ENCODE measurements at places on chromosomes 16 and 17. TPM values are rescaled to one million over a fixed set of nuclear protein-coding genes. Genes with fewer than 3 reads are reported as not detected.

DNA sequence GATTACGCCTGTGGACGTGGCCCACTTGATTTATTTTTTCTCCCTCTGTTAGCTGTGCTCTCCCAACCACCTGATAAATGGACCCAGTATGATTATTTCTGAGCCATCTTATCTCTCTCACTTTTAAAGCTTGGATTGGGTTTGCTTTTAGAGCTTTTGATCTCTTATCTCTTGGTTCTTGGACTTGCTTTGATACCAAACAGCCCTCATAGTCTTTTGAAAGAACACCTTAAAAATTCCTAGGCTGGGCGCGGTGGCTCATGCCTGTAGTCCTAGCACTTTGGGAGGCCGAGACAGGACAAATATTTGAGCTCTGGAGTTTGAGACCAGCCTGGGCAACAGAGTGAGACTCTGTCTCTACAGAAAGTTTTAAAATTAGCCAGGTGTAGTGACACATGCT lies 25.8 kb downstream of the SMTNL2 start:
- DNase-seq, result no peak

DNA sequence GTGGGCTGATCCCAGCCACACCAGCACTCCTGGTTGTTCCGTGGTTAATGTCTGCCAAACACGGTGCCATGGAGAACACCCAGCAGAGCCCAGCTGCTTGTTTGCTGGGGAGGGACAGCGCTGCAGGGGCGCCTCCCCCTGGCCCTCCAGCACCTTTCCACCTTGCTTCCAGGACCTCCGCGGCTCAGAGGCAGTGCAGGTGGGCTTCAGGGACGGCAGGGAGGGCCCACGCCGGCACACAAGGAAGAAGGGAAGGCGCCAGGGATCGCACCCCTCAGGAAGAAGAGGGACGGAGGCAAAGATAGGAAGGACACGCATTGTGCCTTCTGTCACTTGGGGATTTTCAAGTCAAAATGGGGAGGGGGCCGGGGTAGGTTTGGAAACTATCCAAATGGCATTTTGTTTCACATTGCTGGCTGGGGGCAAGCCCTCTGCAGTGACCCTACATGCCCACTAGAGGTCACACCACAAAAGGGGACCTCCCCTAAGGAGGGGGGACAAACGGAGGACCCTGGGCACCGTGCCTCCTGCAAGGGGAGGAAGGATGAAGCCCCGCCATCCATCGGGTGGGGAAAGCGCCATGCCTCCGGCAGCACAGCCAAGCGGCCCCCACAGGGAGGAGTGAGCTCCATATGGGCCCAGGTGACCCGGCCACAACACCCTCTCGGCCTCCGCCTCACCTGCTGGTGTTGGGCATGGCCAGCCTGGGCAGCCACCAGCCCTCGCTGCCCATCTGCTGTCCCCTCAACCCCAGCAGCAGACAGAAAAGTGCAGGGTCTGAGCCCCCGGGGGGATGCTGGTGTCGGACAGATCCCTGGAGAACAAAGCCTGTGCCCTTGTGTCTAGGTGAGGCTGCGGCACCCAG lies 7.5 kb upstream of the C16orf95 start:
- DNase-seq, result no peak

DNA sequence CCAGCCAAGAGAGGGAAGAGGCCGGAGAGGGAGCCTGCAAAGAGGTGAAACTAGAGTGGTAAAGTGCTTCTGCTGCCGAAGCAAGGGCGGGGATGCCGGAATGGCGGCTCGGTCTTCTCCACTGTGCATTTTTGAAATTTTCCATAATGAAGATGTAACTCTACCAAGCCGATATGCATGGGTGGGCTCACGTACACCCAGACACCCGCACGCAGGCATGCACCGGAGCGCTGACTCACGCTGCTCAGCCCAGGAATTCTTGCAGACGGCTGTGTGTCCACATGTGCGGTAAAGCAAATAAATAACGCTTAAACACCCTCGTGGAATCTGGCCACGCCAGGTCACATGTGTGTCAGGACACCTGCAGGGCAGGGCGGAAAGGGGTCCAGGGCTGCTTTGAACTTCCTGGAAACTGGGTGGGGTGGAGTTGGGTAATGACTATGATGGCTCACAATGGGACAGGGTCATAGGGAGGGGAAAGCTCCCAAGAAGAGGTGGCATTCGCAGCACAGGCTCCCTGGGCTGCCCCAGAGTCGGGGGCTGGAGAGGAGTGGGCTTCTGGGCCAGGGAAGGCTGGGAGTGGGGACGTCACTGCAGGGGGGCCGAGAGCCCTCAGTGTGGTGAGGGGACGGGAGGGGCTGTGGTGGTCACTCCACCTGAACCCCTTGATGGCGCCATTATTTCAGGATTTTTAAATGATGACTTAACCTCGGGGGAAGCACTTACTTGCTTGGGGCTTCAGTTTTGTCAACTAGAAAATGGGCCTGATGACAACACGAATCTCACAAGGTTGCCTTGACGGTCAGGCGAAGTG lies 265.5 kb downstream of the PARN start:
- DNase-seq, result no peak

DNA sequence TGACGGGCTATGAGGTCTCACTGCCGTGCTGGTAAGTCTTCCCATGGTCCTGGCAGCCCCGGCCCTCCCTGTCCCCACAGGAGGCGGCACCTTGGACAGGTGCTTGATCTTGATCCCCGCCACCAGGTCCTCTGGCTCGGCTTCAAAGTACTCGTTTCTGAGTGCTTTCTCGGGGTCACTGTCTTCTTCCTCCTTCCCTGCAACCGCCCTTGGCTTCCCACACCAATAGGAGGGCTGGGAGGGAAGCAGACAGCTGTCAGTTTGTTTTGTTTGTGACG lies 31.9 kb upstream of the RNPS1 start:
- DNase-seq, result no peak

- no peak for DNase-seq
These were observed 32.7 kb upstream of the DNAH9 start for GRCh38 chr17:11565591-11565990.

DNA sequence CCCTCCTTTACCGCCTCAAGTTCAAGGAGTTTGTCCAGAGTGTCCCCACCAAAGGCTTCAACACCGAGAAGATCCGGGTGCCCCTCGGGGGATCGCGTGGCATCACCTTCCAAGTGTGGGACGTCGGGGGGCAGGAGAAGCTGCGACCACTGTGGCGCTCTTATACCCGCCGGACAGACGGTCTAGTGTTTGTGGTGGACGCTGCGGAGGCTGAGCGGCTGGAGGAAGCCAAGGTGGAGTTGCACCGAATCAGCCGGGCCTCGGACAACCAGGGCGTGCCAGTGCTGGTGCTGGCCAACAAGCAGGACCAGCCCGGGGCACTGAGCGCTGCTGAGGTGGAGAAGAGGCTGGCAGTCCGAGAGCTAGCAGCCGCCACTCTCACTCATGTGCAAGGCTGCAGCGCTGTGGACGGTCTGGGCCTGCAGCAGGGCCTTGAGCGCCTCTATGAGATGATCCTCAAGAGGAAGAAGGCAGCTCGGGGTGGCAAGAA lies 1.1 kb downstream of the ARL4D start:
- peak; percentile 48 for DNase-seq

DNA sequence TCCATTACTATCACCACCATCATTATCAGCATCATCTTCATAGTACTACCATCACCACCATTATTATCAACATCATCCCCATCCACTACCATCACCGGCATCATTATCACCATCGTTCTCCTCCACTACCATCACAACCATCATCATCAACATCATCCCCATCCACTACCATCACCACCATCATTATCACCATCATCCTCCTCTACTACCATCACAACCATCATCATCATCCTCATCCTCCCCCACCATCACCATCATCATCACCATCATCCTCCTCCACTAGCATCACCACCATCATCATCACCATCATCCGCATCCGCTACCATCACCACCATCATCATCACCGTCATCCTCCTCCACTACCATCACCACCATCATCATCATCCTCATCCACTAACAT lies 639.8 kb upstream of the RBFOX1 start:
- no peak for DNase-seq

DNA sequence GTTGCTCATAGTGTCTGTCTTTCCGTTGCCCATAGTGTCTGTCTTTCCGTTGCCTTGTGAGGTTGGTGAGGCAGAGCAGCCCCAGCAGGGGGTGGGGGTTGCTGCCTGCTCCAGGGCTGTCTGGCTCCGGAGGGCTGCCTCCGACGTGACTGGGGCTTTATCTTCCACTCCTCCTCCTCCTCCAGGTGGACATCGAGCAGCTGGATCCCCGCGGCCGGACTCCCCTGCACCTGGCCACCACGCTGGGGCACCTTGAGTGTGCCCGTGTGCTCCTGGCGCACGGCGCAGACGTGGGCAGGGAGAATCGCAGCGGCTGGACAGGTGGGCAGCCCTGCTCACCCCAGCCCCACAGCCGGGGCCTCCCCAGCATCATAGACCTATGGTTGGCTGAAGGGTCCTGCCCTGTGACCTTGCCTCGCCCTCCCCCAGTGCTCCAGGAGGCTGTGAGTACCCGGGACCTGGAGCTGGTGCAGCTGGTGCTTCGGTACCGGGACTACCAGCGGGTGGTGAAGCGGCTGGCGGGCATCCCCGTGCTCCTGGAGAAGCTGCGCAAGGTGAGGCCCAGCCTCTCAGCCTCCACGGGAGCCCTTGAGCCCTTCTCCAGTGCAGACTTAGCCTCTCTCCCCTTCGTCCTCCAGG lies 14.7 kb downstream of the ANKRD13B start:
- no peak for DNase-seq

DNA sequence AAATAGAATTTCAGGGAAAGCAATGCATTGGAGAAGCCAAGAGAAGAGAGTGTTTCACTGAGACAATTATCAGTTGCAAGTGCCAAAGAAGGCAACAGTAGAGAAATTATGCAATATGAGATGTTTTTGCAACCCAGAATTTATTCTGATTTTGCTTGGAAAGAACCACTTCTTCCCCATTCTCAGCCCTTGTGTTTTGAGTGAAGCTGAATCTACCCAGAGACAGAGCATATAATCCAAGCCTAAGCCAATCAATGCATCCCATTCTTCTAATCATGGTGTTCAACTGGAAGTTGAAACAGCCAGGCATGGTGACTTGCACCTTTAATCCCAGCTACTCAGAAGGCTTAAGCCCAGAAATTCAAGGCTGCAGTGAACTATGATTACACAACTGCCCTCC lies 6.9 kb upstream of the SCNN1G start:
- no peak for DNase-seq

DNA sequence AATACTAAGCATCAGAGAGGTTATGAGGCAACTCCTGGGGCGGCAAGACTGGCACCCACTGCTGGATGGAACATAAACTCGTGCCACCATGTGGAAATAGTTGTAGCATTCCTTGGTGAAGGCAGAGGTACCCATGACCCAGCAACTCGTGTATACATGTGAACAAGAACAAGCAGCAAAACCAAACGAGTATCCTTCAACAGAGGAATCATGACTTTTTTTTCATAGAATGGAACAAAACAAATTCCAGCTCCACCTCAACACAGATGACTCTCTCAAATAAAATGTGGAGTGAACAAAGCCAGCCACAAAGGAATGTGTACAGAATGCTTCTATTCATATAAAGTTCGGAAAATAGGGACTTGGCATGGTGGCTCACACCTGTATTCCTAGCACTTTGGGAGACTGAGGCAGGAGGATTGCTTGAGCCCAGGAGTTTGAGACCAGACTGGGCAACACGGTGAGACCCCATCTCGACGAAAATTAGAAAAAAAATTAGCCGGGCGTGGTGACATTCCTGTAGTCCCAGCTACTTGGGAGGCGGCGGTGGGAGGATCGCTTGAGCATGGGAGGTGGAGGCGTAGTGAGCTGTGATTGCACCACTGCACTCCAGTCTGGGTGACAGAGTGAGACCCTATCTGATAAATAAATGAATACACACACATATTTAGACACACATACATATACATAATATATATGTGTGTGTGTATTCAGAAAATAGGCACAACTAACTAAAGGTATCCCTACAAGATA lies 35.3 kb downstream of the B9D1 start:
- no peak for DNase-seq

- DNase-seq, result no peak
These were observed 90.6 kb upstream of the HAS3 start for GRCh38 chr16:69014811-69015210.

DNA sequence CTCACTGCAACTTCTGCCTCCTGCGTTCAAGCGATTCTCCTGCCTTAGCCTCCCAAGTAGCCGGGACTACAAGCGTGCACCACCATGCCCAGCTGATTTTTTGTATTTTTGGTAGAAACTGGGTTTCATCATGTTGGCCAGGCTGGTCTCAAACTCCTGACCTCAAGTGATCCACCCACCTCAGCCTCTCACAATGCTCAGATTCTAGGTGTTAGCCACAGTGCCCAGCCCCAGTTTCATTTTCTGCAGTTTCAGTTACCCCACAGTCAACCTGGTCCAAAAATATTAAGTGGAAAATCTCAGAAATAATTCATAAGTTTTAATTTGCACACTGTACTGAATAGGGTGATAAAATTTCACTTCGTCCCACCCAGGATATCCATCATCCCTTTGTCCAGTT lies 28.7 kb downstream of the KNOP1 start:
- DNase-seq, result no peak

- DNase-seq, result no peak
These were observed 30.7 kb upstream of the ARHGAP17 start for GRCh38 chr16:25045696-25046381.

DNA sequence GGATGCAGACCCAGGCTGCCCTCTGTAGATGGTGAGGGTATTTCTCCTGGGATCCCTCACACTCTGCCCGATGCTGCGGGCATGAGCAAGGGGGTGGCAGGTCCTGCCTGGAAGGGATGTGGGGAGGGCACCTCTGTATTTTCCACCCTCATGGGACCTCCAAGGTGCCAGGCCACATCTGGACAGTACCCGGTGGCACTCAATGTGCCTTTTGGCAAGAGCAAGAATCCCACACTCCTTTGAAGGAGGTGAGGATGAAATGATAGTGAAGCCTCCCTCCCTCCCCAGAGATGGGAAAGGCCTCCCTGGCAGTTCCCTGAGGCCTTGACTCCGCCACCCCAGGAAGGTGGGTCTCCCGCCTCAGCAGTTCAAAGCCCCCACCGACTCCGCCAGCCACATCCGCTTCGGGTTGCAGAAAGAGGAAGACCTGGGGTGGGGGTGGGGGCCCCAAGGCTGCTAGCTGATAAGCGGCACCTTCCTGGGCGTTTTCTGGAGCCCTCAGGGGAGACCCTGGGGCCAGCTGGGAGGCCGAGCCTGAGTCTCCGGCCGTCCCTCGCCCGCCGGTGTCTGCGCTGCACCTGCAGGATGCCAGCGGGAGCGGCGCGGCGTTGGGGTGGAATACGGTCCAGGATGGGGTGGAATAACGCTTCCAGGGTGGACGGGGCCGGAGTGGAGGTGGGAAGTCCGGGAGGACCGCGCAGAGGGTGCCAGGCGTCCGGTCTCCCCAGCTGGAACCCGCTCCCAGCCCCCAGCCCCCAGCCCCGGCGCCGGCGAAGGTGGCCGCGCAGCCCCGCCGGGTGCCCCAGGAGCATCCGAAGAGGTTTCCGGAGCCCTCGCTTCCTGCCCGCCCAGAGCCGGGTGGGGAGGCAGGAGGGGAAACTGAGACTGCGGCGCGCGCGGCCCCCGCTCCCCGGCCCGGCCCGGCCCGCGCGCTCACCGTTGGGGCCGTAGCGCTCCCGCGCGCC lies 718 bp downstream of the ATP2A3 start:
- no peak for DNase-seq

Gene GSG1L
- total RNA-seq, result 1.9 TPM

Gene CRYBA1
- not detected for total RNA-seq

Gene MSLN
- total RNA-seq, result 4.6 TPM

Gene ARHGAP23
- total RNA-seq, result 70.3 TPM

Gene DRC3
- total RNA-seq, result 1.5 TPM

Gene CD300A
- total RNA-seq, result 1.9 TPM
